ENCODE measurements at places on chromosomes 16 and 17.
A peak's percentile ranks its signal among the peaks of the same experiment; 100 is the strongest.

DNA sequence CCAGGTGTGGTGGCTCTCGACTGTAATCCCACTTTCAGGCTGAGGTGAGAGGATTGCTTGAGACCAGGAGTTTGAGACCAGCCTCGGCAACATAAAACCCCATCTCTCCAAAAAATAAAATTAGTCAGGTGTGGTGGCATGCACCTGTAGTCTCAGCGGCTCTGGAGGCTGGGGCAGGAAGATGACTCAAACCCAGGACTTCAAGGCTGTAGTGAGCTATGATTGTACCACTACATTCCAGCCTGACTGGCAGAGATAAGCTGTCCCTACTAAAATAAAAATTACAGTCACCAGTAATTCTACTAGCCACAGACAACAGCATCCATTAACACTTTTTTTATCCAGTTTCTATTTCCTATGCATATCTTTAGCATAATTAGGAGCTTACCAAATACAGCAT is 176.3 kb downstream of the CPPED1 start:
- no peak for DNase-seq

DNA sequence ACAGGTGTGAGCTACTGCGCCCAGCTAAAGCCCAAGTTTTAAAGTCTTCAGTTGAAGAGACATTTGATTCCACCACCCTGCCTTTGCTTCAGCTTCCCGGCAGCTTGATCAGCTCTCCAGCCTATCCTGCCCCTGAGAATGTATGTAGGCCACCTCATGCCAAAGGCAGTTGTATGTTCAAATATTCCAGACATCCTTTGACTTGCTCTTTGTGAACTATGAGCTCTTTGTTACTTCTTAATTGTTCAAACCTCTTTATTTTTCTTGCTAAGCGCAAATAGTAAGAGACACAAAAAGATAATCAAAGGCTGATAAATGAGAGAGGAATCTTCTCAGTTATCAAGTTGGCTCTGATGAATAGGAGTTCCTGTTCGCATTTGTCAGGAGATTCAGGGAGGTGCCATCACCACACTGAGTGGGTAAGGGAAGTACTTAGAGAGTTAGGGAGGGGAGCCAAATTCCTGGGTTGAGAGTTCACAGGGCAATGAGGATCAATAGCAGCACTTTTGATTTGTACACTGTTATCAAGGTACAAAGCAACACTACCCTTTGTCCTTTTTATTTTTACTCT is 32.0 kb upstream of the SUPT4H1 start:
- no peak for DNase-seq

- DNase-seq: no peak
Observed at GRCh38 chr16:8588682-8589056, 1.6 kb downstream of the TMEM114 start.

DNA sequence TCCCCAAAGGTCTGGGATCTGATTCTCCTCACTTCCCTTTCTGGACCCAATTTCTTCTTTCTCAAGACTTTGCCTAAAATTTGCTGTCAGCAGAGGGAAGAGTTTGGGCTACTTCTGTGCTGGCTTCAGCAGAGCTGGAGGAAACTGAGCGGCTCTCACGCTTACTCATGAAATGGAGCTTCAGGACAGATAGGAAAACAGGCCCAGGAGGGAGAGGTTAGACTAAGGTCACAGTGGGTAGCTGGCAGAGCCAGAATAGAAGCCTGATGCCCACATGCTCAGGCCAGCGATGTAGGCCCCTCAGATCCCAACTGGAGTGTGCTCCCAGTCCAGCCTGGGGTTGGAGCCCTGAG is 593 bp downstream of the SLC38A7 start:
- no peak for DNase-seq

GRCh38 chr17:77433385-77434135 is 292.8 kb downstream of the SEC14L1 start:
- no peak for DNase-seq

DNA sequence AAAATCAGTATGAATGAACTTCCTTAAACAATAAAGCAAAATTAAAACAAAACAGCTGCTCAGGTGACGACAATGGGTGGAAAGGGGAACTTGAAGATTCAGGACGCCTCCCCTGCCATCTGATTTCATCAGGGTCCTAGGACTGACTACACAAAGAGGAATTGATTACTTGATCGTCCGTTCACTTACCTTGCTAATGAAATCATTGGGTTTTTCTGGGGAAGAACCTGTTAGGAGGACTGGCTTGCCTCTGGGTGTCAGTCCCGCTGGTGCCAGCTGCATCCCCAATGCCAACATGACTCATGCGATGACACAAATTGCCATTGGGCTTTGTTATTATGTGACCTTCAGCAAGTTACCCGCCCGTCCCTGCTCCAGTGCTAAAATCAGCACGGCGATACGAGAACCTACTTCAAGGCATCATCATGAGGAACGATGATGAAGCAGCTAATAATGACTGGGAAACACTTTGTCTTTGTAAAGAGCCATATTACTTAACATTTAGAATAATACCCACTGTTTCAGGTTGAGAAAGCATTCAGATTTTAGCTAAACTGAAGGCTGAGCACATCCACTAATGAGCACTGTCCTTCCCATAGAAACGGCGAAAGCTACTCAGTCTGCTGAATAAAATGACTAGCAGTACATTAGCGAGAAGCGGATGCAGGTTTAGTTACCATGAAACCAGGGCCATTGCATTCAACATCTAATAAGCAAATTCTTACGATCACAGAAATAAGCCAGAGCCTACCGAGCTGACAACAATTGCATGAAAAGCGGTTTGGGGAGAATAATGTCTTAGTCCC is 139.4 kb downstream of the ZFHX3 start:
- DNase-seq: peak; percentile 55

DNA sequence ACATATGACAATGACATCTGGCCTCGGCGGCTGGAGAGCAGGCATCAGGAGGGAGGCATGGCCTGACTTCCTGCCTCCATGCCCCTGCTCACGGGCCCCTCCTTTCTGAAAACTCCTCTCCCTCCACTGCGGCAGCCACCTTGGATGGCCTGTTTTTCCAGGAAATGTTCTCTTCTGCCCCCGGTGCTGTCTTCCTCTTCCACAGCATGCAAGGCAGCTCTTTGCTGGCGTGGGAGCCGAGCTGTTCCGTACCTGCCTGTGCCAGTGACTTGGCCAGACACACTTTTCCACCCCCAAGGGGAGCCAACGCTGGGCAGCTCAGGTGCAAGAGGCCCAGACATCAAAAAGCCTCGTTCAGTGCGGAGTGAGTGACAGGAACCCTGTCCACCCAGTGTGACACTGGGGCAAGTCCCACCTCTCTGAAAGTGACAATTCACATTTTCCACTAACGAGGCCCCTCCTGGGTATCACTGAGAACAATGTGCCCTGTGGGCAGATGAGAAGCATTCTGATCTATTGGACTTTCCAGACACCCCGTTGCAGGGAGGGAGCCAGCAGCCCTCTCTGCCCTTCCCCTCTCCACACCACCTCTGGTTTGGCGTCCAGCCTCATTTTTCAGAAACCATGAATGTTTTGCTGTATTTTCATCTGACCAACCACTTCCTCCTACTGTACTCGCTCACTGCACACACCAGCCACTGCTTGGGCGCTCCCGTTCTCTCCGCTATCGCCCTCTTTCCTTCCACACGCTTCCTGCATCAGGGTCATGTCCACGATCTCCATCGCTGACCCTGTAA is 31.2 kb downstream of the NSMCE1 start:
- DNase-seq: peak; percentile 61

DNA sequence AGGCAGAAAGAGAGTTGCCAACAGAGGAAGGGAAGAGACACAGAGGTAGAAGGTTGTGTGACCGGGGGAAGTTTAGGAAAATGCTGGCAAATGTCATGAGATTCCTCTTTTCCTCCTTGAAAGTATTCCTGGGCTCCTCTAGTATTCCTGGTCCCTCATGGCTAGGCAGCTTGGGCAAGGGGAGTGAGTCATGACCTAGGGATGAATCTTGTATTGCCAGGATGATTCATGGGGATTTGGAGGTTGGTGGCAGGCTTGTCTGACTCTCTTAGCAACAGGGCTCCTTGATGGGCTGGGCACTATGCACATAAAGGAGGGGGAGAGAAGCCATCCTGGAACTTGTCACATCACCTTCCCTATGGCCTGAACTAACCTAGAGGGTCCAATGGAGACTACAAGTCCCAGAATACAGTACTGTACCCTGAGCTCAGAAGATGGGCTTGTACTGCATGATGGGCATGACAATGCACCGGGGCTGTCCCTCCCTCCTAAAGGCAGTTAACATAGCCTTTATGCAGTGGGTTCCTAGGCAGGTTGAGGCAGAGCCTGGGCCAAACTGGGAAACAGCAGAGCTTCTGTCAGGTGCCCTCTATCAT is 2.1 kb upstream of the SEZ6 start:
- DNase-seq: no peak

- no peak for DNase-seq
Observed at GRCh38 chr16:54722210-54722676, 208.4 kb upstream of the IRX5 start.

GRCh38 chr16:12220766-12221165 is 244.2 kb downstream of the SNX29 start:
- DNase-seq: no peak

GRCh38 chr16:12546918-12547607 is 256.6 kb downstream of the CPPED1 start:
- DNase-seq: no peak

DNA sequence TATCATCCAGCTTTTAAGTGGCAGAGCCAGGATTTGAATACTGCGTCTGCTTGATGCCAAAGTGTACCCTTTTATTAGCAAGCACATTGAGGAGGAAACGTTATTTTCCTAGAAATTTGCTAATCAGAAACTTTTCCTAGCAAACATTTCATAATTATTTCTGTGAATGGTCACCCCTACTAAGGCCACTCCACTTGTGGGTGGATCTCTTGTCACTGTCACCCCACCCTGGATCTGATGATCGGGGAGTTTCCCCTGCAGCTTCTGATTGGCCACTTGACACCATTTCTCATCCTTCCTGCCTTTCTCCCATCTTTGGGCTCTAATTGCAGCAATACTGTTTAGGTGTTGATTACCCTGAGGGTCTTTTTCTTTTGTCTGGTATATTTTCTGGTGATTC is 35.9 kb downstream of the GPRC5B start:
- no peak for DNase-seq

DNA sequence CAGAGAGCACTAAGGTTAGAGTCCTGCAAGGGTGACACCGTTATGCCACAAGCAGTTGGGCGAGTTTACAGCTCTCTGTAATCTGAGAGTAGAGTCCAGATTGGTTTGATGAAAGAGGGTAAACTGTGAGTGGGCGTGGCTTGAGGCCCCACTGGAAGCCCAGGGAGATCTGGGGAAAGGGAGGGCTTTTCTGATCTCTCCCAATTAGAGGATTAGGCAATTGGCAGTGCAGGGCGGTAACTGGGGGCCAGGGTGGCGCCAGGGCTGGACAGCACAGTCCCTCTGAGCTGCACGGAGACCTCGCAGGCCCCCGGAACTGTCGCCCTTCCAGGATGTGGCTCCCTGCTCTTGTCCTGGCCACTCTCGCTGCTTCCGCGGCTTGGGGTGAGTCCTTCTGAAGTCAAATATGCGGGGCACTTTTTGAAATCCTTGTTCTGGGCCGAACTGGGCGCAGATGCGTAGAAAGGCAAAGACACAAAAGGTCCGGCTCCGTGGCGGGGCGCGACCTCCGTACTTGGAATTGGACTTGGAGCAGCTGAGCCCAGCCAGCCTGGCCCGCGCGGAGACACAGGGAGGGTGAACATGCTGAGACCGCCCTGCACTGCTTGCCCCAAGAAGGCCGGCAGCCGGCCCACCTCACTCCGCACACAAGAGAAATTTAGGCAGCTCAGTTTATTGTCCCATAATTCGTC is 72.4 kb downstream of the CES1 start:
- no peak for DNase-seq

- DNase-seq: no peak
Observed at GRCh38 chr17:64216338-64217248, 46.5 kb downstream of the TEX2 start.

DNA sequence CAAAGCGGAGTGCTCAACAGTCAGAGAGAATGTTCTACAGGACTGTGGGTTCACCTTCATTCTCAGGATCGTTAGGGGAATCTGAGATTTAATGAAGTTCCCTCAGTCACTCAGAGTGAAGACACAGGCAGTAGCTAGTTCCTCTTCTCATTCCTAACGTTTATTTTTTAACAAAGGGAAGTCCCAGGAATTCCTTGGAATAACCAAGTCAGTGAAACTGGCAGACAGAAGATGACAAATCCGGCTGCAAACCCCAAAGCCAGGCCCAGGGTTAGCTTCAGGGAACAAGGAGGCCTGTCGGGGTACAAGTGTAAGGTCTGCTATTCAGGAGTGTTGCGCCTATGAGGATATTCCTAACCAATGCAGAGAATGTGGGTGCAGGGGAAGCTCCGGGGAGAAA is 42.0 kb downstream of the COTL1 start:
- no peak for DNase-seq

- no peak for DNase-seq
Observed at GRCh38 chr17:44334727-44335126, 10.1 kb upstream of the SLC25A39 start.

DNA sequence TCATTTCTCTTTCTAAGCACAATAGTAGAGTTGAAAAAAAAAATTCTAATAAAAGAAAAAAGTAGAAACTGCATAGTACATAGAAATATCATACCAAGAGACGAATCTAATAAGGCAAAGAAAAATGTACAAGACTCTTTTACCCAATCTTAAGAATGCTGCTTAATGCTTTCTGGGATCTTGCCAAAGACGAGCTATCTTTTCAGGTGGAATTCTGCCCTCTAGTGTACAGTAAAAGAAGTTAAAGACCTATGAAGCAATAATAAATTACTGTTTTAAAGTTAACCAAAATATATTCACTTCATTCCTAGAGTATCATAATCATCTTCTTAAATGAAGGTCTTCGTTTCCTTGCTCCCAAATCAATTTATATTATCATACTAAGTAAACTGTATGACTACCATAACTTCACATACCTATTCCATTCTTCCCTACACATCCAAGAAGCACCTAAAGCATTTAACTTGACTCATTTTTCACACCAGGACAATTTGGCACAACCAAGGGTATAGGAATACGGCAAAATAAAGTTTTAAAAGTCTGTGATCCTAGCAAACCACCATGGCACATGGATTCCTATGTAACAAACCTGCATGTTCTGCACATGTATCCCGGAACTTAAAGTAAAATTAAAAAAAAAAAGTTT is 47.7 kb downstream of the CFDP1 start:
- DNase-seq: no peak

GRCh38 chr16:75854152-75854551 is 127.9 kb upstream of the CPHXL start:
- DNase-seq: no peak

DNA sequence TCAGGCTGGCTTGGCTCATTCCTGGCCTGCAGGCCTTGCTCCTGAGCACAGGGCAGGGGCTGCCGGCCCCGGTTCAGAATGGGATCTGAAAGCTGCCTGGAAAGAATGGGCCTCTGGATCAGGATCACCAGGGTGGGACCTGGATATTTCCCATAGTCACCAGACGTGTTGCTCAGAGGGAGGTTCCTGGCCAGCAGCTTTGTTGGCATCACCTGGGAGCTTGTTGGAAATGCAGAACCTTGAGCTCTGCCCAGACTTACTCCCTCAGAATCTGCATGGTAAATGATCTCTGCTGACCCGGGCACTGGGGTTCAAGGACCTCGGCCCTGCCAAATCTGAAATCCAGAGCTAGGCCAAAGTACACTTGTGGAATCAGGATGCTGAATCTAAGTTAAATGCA is 29.5 kb upstream of the MED9 start:
- DNase-seq: no peak

All from CD4-positive, alpha-beta T cell treated with Interferon gamma for 1 hour (primary cell).